ENCODE measurements at places on chromosomes 12 and 14. TPM values are rescaled to one million over a fixed set of nuclear protein-coding genes. Genes with fewer than 3 reads are reported as not detected.

DNA sequence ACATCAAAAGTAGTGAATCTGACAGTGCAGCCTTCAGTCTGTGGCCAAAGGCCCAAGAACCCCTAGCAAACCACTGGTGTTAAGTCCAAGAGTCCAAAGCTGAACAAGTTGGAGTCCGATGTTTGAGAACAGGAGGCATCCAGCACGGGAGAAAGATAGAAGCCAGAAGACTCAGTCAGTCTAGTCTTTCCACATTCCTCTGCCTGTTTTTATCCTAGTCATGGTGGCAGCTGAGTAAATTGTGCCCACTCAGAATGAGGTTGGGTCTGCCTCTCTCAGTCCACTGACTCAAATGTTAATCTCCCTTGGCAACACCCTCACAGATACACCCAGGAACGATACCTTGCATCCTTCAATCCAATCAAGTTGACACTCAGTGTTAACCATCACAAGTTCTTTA, 1255.4 kb downstream of the LRFN5 start:
- H3K27ac ChIP-seq, result no peak overlapping the region
- H3K27me3 ChIP-seq, result no peaks in the 10 kb centered on the region
- H3K4me1 ChIP-seq, result no peaks in the 10 kb centered on the region
- no peak for DNase-seq
- no peaks in the 10 kb centered on the region for H3K36me3 ChIP-seq

The LRRC10 gene
- total RNA-seq, result not detected

The P2RX7 gene
- 4.6 TPM for total RNA-seq

The CNOT2 gene
- 121 TPM for total RNA-seq

GRCh38 chr12:104526751-104527150, 70.0 kb downstream of the CHST11 start:
- H3K27ac ChIP-seq, result no peak overlapping the region
- H3K4me1 ChIP-seq, result peaks cover 21% of the 10 kb centered on the region
- no peaks in the 10 kb centered on the region for H3K27me3 ChIP-seq
- H3K4me3 ChIP-seq, result no peak overlapping the region
- H3K36me3 ChIP-seq, result no peaks in the 10 kb centered on the region

The BCL11B gene
- 244 TPM for total RNA-seq

GRCh38 chr12:67137256-67137655, 131.9 kb upstream of the CAND1 start:
- H3K36me3 ChIP-seq, result no peaks in the 10 kb centered on the region
- H3K27ac ChIP-seq, result no peak overlapping the region
- peaks cover 3% of the 10 kb centered on the region for H3K27me3 ChIP-seq
- H3K4me3 ChIP-seq, result no peak overlapping the region
- no peaks in the 10 kb centered on the region for H3K4me1 ChIP-seq

- no peak overlapping the region for H3K27ac ChIP-seq
- no peaks in the 10 kb centered on the region for H3K27me3 ChIP-seq
- no peak overlapping the region for H3K4me3 ChIP-seq
- no peaks in the 10 kb centered on the region for H3K4me1 ChIP-seq
These were observed 33.3 kb downstream of the ERG28 start for GRCh38 chr14:75627406-75627805.
